ENCODE measurements at places on chromosomes 4 and X.

GRCh38 chrX:139725720-139726119 is 17.8 kb upstream of the MCF2 start:
- DNase-seq = no peak

- no peak for DNase-seq
These were observed 76.2 kb upstream of the GRXCR1 start for GRCh38 chr4:42816189-42816879.

DNA sequence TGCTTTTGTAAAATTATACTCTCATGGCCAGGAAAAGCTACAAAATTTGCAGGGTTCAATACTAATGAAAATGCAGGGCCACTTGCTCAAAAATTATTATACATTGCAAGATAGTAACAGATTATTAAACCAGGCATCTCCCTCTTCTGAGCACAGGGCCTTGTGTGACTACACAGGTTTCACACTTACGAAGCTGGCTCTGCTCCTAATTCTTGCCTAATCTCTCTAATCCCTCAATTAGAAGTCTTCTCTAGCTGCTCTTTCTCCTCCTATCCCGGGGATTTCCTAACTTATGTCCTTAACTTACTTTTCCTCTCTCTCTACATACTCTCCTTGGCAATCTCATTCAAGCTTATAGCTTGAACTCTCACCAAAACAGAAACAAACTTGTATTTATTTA is 168.3 kb downstream of the AREG start:
- DNase-seq = no peak

- DNase-seq = no peak
These were observed 27.1 kb upstream of the NUP54 start for GRCh38 chr4:76175336-76175735.

- no peak for DNase-seq
These were observed 42.4 kb downstream of the NHS start for GRCh38 chrX:17417372-17417771.

DNA sequence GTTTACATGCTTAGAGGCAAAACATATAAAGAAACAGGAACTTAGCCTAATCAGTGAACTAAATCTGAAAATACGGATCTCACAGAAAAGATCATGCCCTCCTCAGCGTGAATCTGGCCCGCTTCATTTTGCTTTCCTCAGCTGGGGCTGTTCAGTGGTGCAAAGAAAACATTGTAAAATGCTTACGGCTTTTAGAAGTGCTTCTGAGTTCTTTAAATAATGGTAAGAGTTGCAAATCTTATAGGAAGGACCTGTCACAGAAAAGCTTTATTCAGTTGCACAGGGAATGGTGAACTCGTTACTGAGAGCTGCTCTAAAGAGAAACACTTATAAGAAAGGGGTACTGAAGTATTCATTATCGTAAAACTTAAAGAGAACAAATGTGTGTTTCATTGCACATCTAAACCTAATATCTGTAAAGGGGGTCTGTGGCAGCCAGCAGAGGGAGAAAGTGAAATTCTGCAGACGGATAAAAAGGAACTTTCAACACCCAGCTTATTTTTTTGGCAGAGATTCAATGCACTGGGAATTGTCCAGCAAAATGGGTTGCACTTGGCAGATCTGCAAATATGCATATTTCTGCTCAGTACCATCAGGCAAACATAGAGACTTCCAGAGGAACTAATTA is 139.2 kb upstream of the ANK2 start:
- DNase-seq = no peak

DNA sequence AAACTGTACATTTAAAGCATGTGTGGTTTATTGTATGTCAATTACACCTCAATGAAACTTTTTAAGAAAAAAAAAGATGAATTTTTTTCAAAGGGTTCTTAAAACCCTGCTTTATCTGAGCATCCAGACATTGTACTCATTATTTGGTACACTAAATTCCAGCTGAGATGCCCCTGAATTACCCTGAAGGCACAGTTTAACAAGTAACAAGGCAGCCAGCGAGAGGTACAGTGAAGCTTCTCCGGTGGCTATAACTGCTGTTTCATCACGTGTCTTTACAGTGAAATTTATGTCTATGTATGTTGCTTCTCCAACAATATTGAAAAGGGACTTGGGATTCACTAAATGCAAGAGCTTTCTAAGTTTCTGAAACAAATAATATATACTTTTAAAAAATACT is 15.8 kb downstream of the SLC7A11 start:
- DNase-seq = no peak

DNA sequence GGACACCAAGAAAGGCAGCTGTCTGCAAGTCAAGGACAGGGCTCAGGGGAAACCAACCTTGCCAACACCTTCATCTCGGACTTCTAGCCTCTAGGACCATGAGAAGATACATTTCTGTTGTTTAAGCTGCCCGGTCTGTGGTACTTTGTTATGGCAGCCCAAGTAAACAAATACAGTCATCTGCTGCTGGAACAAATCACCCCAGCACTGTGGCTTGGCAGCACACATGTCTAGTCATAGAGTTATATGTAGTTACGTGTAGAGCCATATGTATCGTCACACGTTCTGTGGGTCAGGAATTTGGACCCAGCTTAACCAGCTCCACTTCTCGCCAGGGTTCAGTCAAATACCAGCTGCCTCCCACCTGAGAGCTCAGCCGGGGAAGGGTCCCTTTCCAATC is 2.5 kb downstream of the HTT-AS start:
- DNase-seq = no peak

- no peak for DNase-seq
These were observed 185.7 kb upstream of the ZCCHC13 start for GRCh38 chrX:74117962-74118902.

DNA sequence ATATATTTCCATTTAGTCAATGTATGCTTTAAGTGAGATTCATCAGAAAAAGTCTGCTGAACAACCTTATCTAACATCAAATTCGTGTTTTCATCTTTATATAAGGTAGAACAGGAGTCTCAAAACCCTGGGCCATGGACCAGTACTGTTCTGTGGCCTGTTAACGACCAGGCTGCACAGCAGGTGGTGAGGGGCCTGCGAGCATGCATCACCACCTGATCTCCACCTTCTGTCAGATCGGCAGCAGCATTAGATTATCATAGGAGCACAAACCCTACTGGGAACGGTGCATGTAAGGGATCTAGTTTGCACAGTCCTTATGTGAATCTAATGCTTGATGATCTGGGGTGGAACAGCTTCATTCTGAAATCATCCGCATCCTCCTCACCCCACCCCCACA is 3.2 kb downstream of the CTSO start:
- DNase-seq = no peak

DNA sequence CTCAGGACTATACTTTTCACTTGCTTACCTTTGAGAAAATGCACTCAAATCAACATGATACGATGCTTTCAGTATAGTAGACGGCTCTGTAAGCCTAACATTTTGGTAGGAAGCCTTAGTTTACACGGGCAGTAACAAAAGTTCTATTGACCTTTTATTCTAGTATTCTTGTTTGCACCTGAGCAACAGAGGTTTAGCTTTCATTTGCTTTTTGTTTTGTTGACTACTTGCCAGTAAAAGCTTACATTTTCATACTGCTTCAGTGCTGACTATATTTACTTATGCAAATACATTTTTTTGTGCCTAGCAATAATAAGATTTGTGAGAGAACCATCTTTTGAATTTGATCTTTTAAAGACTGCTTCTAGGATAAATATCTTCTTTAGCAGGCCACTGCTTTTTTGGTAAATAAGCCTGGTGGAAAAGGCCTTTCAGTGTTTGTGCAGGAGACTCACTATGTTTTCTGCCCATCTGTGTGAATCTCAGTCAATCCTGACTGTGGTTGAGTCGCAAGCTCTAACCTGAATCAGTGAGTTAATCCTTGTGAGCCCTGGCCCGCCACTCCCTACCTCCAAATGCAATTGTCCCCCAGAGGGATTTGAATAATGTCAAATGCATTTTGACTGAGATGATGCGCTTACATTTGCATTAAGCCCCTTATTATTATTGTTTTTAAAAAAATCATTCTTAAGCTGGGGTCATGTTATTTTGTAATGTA is 21.9 kb downstream of the FHIP1A start:
- no peak for DNase-seq

GRCh38 chr4:108685036-108685686 is 34.8 kb downstream of the OSTC start:
- DNase-seq = no peak

- DNase-seq = no peak
These were observed 54.8 kb upstream of the MAPK10 start for GRCh38 chr4:86414686-86415085.

DNA sequence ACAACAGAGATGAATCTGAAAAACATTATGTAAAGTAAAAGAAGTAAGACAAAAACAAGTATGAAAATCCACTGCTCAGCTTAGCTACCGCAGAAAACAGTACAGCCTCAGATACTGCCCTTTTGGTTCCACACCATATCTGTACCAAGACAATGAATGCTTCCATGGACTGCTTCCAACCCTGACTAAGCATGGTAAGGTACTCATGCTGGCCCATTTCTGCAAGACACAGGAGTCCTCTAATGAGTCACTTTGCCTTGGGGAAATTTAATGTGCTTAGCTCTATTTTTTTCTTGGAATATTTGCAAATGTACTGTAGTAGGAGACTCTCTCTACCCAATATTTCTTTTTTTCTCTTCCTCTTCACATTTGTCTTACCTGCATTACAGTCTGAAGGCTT is 931.7 kb upstream of the HS3ST1 start:
- no peak for DNase-seq

- no peak for DNase-seq
These were observed 36.0 kb upstream of the SPANXC start for GRCh38 chrX:141278306-141278705.

DNA sequence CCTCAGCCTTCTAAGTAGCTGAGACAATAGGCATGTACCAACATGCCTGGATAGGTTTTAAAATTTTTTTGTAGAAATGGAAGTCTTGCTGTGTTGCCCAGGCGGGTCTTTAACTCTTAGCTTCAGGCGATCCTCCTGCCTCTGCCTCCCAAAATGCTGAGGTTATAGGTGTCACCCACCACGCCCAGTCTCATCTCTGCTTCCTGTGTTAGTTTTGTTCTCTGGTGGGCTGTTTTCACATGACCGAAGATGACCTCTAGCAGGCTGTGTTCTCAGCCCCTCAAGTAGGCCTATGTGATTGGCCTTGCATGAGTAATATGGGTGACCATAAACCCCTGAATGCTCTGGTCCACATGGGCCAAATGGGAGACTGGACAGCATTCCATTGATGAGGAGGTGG is 56.8 kb upstream of the MSANTD1 start:
- no peak for DNase-seq

DNA sequence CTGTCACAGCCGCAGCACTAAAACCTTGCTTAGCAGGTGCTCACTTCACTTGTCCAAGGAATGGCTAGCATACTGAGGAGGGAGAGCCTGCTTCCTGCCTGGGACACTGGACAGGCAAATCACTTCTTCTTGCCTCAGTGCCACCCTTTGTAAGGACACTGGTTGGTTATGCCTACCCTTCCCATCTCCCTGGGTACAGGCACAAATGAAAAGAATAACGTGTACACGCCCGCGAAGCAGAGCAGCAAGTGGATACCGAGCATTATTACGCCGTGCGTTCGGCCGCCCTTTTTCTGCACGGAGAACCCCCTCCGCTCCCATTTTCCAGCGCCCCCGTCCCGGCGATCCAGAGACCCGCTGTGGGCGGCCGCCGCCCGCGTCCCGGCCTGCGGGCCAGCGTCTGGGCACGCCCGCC is 338 bp upstream of the KLHL2 start:
- no peak for DNase-seq

DNA sequence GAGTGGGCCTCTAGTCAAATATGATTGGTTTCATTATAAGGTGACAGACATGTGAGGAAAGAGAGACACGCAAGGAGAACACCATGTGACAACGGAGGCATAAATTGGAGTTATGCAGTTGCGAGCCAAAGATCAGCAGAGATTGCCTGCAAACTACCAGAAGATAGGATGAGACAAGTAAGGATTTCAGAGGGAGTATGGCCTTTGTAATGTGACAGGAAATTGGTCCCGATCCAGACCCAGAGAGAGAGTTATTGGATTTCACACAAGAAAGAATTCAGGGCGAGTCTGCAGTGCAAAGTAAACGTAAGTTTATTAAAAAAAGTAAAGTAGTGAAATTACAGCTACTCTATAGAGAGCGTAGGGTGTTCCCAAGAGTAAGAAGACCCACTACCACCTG is 35.7 kb upstream of the NDST4 start:
- no peak for DNase-seq

- DNase-seq = no peak
These were observed 330.8 kb downstream of the UBE2NL start for GRCh38 chrX:144214651-144215050.

- DNase-seq = no peak
These were observed 78.9 kb downstream of the IL21 start for GRCh38 chr4:122541996-122542395.

DNA sequence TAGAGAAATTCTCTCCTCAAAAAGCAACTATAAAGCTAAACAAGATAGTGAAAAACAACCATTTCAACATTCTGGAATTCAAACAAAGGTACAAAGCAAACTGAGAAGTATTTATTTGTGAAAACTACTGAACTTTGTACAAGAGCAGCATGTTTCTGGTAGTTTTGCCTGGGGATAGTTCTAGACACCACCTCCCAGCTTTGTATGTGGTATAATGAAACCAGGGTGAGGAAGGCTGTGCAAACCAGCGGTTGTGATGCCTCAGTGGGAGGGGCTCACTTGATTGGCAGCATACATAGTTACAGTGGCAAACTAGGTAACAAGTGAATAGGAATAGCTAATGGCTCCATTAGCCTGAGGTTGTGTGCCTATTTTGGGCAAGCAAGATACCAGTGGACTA is 18.6 kb upstream of the FRMD7 start:
- no peak for DNase-seq

DNA sequence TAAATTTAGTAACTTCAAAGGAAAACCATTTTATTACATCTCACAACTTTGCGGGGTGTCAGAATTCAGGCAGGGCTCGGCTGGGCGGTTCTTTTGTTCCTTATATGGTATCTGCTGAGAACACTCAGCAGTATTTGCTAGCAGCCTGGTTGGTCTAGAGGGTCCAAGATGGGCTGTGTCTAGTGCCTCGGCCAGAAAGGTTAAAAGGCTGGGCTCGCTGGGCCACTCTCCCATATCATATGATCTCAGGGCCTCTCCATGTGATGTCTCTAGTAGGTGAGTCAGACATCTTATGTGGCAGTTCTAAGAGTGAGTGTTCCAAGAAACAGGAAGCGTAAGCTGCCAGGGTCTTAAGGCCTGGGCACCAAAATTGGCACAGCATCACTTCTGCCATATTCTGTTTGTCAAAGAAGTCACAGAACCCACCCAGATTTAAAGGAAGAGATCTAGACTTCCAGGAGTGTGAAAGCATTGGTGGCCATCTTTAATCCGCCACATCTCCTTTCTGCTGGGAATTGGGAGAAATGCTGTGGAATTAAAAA is 100.9 kb upstream of the ATP6AP2 start:
- no peak for DNase-seq

Data from esophagus squamous epithelium (tissue), 5 donors.